ENCODE measurements at places on chromosomes 16 and 17. TPM values are rescaled to one million over a fixed set of nuclear protein-coding genes. Genes with fewer than 3 reads are reported as not detected.

- DNase-seq: no peak
These were observed 5.2 kb downstream of the SPN start for GRCh38 chr16:29668267-29668666.

The NUPR1 gene
- 195 TPM for total RNA-seq

- no peak for DNase-seq
These were observed 99.7 kb downstream of the VPS53 start for GRCh38 chr17:614653-615546.

The SDR42E2 gene
- total RNA-seq: not detected

DNA sequence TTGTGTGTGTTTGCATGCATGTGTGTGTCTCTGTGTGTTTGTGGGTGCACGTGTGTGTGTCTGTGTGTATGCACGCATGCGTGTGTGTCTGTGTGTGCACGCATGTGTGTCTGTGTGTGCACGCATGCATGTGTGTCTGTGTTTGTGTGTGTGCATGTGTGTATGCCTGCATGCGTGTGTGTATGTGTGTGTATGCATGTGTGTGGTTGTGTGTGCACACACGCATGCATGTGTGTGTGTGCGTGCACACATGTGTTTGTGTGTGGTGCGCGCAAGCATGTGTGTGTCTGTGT, 239.9 kb upstream of the TNRC6C start:
- no peak for DNase-seq

DNA sequence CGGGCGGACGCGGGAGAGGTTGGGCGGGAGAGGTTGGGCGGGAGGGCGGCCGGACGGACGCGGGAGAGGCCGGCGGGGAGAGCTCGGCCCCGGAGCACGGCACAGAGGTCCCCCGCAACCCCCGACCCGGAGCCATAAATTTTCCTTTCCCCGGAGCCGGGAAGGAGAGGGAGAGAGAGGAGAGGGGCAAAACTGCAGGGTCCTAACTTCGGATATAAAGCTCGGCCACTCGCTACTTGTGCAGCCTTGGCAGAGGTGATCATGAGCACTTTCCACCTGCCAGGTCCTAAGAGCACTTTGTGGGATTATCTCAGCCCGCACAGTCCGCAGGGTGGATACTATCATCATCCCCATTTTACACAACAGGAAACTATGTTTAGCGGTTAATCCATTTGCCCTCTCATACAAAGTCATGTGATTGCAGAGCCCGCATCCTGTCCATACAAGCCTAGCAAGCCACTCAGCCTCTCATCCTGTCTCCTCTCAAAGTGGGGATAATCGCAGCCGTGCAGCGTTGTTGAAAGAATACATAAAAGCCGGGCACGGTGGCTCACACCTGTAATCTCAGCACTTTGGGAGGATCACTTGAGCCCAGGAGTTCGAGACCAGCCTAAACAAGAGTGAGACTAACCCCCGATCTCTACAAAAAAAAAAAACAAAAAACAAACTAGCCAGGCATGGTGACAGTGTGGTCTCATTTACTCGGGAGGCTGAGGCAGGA, 780 bp upstream of the DCAKD start:
- peak; percentile 76 for DNase-seq

Data from pancreas (tissue), 10 donors.